ENCODE measurements at places on chromosomes 1 and 21.

DNA sequence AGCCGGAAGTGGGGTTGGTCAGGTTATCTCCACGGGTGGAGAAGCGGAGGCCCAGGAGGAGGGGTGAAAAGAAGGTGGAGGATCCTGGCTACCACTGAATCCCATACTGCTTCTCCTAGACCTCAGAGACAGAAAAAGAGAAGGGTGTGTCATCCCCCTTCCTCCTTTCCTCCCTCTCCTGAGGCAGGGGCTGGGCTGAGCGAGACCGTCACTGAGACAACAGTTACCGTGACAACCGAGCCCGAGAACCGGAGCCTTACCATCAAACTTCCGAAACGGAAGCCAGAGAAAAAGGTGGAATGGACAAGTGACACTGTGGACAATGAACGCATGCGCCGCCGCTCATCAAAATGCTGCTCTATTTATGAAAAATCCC is 42.1 kb upstream of the NBPF3 start:
- peak; percentile 23 for DNase-seq

- no peak for DNase-seq
Observed at GRCh38 chr1:7375329-7375728, 395.8 kb upstream of the VAMP3 start.

- DNase-seq, result no peak
Observed at GRCh38 chr1:25217015-25217414, 15.3 kb downstream of the SYF2 start.

GRCh38 chr1:61171974-61172373 is 89.6 kb downstream of the NFIA start:
- no peak for DNase-seq

DNA sequence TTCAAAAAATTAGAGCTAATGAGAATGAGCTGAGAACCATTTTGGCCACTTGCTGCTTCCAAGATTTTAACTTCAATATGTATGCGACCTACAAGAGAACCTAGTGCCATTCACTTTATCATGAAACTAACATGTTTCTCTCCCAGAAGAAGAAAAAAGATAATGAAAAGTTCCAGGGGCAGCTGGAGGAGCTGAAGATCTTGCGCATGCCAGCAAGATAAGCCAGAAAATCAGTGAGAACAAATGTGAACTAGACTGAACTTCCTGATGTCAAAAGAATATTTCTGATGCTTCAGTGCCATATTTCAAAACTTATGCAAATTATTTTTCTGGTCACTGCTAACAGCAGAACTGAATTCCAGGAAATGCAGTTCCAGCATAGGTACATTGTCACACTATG is 1265.1 kb downstream of the BRINP3 start:
- no peak for DNase-seq

GRCh38 chr1:107649023-107649422 is 316.0 kb downstream of the VAV3 start:
- no peak for DNase-seq

GRCh38 chr21:41428311-41428710 is 2.3 kb downstream of the MX1 start:
- no peak for DNase-seq

GRCh38 chr1:110495926-110496600 is 22.9 kb downstream of the KCNA10 start:
- peak; percentile 74 for DNase-seq

DNA sequence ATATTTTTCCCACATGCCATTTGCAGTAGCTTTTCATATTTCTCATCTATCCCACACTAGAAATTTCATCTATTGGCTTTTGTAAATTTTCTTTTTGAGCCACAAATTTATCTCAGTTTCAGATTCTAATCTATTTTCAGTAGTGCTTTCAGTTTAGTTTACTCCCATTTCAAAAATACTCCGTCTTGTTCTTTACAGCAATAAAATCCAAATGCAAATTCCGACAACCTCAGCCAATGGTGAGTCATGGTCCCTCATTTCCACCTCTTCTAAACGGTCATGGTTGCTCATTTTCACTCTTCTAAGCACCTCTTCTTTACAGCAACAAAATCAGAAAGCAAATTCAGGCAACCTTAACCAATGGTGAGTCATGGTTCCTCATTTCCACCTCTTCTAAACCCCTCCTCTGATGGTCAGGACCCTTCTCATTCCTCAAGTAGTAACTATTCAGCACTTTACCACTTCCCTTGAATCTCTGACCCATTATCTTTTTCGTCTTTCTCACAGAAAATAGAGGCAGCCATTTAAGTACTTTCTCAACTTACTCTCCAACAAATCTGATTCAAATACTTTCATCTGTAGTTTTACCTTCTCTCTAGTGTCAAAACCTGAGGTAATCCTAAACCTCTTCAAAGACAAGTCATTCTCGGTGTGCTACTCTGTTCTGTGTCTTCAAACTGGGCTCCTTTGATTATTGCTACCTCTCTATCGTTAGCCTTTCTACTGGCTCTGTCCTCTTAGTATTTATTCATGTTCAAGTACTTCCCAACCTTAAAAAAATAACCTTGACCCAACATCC is 34.4 kb downstream of the C21orf91 start:
- DNase-seq, result peak; percentile 56

DNA sequence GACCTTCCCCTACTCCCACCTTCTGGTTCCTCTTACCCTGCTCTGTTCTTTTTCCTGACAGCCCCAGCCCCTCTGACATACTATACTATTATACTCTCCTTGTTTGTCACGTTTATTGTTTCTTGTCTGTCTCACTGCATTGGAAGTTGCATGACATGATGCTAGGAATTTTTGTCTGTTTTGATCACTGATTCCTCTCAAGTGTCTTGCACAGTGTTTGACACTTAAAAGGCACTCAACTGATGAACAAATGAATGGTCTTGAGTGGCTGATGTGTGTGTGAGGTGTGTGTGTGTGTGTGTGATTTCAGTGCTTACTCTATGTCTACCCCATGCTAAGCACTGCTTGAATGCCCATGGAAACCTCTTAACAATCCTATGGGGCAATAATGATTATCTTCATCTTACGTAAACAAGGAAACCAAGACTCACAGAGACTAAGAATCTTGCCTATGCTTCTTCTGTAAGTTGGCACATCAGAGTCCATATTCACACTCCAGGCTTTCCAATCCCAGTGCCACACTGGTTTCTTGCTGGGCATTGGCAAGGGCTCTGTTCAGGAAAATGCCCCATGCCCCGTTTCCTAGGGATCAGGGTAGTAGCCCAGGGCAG is 59.7 kb downstream of the ATP1A1 start:
- DNase-seq, result no peak

- no peak for DNase-seq
Observed at GRCh38 chr1:230698130-230698529, 15.8 kb downstream of the AGT start.

- no peak for DNase-seq
Observed at GRCh38 chr1:9069326-9070100, at the start of gene SLC2A5. SLC2A5 (minus strand) TSS chr1:9069635; CDS start chr1:9069536, 99 bp downstream.

GRCh38 chr1:185017338-185017737 is 28.0 kb upstream of the RNF2 start:
- peak; percentile 13 for DNase-seq

- no peak for DNase-seq
Observed at GRCh38 chr1:230516889-230517288, 90.8 kb upstream of the PGBD5 start.

- no peak for DNase-seq
Observed at GRCh38 chr1:79646880-79647279, 640.4 kb upstream of the ADGRL4 start.

GRCh38 chr1:77468257-77468948 is 186.6 kb downstream of the AK5 start:
- DNase-seq, result no peak

DNA sequence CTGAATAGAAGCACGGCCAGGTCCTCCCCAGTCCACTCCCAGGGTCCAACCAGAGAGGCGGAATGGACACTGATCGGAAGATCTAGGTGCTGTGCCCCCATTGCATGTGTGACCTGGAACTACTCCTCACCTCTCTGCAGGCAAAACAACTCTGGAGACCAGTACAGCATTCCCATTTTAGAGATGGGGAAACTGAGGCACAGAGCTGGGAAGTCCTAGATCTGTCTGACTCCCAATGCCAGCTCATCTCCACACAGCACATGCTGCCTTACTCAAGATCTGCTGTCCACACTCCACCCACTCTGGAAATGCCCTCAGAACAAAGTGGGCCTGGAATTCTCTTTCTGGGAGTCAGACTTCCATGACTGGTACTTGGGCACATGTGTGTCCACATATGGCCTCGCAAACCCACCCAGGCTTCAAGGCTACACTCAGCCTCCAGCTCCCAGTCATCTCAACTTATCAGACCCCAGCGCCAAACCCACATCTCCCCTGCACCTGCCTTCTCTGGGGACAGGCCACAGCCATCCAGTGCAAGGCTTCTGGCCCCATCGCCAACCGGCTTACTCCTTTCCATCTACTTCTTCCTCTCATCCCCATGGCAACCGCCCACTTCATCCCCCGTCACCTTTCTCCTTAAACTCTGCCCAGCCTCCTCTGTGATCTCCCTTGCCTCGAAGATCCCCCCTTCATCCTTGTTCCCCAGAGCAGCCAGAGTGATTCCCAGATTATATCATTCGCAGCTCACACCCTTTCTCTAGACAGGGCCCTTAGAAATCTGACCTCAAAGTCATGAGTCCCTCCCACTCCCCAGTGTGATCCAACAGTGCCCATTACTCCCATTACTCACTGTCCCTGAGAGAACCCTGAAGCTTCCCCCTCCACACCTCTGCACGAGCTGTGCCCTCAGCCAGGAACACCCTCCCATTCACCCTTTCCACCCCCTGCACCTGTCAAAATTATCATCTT is 2.7 kb downstream of the COL8A2 start:
- no peak for DNase-seq

GRCh38 chr1:207995576-207995975 is 84.7 kb upstream of the CD34 start:
- DNase-seq, result no peak

GRCh38 chr1:111556325-111557037 is 53.0 kb upstream of the ADORA3 start:
- DNase-seq, result no peak

- no peak for DNase-seq
Observed at GRCh38 chr1:57473448-57473847, 49.6 kb upstream of the DAB1 start.

DNA sequence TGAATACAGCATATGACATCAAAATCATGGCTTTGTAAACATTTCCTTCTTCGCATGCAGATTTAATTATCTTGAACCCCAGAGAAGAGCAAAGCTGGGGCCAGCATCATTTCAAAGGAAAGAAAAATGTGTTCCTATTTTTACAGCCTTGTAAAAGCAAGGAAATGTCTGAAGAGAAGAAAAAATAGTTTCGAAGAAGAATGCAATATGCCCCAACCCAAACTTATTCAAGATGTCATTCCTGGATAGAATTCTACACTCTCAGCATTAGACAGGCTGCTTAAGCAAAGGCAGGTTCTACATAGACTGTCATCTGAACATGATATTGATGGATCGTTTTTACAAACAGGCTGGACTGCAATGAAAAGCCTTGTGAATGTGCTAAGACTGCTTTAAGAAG is 900.8 kb downstream of the TTLL7 start:
- no peak for DNase-seq

DNA sequence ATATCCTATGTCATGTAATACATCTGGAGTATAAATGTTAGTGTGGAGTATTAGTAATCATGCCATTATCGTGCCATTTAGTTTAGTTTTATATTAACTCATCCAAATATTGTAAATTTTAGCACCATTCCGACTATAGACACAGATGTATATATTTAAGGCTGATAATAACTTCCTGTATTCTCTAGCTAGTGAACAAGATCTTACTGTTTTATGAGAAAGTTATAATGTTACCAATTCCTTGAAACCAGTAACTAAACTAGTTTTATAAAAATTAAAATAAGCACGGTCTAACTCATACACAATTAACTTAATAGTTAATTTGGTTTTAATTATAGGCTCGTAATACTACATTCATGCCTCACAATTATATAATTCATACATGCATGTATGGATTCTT is 808.6 kb downstream of the USP25 start:
- no peak for DNase-seq

DNA sequence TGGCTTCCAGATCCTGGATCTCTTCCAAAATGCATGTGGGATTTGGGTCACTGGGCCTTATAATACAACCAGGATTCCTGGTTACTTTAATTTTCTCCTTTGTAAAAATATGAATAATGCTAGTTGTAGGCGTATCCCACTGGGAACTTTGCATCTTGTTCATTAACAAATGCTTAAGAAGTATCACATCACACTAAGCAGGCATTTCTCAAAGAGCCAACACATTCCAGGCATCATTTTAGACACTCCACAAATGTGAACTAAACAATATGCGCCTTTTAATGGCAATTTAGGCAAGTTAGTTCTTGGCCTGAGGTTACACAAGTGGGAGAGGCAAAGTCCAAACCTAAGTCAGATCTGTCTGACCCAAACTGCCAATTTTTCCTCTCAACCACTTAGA is 15.9 kb downstream of the BRINP2 start:
- no peak for DNase-seq

DNA sequence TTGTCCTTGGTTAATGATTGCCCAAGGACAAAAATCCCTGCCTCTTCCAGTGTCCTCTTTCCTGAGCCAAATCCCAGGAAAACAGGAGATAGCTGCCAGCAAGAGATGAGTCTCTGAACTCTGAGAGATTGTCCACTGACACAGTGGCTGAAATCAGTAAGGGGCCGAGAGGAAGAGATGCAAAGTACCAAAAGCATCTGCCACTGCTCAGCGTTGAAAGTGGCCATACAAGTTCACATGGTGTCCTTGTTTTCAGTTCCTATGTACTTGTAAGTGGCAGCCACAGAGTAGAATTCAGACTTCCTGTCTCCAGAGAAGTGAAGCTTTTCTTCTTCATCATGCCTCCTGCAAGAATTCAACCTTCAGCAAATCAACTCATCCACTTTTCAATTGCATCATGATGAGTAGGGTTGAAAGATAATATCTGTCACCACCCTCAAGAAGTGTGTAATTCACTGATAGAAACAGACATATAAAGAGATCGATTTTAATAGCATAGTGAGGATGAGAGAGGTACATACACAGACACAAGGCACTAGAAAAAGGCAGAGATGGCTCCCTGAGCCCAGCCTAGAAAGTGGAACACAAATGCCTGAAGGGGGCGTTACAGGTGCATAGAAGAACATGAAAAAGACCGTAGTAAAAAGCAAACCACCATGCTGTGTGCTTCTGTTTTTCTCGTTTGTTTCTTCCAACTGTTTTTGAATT is 185.8 kb downstream of the MRPL39 start:
- DNase-seq, result peak; percentile 73

GRCh38 chr1:224509907-224510306 is 75.3 kb upstream of the WDR26 start:
- no peak for DNase-seq

- DNase-seq, result no peak
Observed at GRCh38 chr1:51331206-51332100, 1.1 kb upstream of the TTC39A start.

GRCh38 chr1:30109853-30110252 is 613.5 kb downstream of the MATN1 start:
- no peak for DNase-seq
